ENCODE measurements at places on chromosomes 12 and 14.

- DNase-seq, result no peak
Observed at GRCh38 chr14:65604535-65604934, 192.0 kb downstream of the FUT8 start.

DNA sequence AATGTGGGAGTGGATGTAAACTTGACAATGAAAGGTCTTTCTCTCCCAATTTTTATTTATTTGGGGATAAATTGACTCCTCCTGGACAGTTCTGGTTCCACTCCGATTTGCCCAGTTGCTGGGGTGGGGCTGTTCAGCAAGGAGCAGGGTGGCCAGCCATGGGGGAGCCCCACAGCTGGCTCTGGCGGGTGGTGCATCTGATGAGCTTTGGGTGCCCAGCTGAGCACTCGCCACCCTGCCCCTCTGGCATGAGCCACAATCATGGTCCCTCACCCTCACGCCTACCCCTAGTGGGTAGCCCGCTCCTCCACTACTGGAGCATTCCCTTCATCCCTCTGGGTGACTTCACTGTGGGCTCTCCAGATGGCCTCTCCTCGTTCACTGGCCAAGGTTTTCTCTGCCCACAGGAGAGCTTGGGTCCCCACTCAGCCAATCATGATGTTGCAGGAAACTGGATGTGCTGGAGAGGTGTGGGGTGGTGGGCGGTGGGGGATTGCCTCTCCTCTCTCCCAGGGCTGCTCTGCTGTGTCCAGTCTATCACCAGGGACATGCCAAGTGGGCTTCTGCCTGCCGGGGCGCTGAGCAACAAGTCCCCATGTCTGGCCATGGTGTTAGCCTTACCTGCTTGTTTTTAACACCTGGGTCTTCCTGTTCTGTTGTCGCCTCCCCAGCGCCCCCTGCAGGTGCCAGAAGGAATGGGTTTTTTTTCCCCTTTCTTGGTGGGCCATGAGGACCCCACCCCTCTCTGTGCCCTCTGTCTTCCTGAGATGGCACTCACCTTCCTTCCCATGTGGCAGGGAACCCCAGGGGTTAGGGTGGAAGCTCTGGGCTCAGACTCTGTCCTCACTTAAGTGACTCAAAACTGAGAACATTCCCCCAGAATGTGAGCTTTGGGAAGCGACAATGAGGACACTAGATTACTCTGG, 3.4 kb downstream of the CYP46A1 start:
- DNase-seq, result no peak

- no peak for DNase-seq
Observed at GRCh38 chr12:89857652-89858274, 149.1 kb upstream of the ATP2B1 start.

GRCh38 chr14:65772466-65772865, 359.9 kb downstream of the FUT8 start:
- no peak for DNase-seq

- DNase-seq, result peak; percentile 27
Observed at GRCh38 chr12:93183940-93184671, 193.6 kb upstream of the NUDT4 start.

DNA sequence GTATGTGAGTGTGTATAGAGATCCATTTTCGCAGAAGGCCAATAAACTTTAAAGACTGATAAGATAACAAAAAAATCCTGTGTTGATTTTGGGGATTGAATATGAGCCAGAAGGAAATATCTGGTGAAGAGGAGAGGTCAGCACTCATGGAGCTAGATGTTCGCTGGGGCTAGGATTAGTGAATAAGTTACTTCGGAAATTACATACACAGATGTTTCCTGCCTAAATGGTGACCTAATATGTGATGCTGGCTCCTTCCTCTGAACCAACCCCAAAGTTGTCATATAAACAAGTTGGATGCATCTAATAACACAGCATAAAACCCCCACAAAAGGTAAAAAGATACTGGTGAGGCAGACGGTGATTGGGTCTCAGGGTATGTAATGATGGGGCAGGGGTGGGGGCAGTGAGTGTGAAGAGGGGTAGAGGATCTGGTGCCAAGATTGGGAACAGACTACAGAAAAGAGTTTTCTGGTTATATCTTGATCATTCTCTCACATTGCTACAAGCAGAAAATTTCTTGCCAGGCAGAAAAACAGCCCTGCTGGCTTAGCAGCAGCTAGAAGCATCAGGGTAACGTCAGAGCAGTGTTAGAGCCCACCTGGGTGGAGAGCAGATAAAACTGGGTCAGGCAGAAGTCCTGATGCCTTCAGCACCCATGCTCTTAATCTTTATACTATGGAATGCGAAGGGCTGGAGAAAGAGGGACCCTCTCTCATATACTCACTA, 140.4 kb upstream of the GZMB start:
- no peak for DNase-seq

GRCh38 chr12:120413901-120414695, 23.8 kb upstream of the COX6A1 start:
- no peak for DNase-seq

- DNase-seq, result no peak
Observed at GRCh38 chr12:19227880-19228210, 98.3 kb downstream of the PLEKHA5 start.

DNA sequence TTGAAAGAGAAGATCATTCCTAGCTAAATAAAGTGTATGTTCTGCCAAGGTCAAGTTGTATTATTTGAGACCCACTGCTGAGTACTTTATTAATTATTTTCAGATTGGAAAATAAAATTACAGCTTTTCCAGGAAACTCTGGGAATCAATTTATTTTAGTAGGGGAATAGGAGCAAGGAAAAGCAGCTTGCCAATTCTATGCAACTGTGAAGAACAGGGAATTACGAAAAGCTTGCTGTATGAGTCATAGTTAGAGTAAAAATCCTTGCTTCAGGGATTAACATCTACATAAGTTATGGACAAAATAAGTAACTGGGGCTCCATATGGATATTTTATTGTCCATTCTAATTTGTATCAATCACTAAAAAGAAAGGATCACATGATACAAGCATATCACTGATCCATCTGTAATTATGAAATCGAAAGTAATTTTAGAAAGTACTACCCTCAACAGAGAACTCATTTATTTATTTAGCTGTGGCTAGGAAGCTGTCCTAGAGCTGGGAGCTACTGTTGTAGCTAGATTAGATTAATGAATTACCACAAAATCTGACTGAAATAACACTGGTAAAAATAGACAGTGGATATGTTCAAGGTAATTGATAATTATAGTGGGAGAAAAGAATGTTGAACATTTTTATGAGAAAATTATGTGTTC, 303.5 kb upstream of the NPAS3 start:
- DNase-seq, result no peak

DNA sequence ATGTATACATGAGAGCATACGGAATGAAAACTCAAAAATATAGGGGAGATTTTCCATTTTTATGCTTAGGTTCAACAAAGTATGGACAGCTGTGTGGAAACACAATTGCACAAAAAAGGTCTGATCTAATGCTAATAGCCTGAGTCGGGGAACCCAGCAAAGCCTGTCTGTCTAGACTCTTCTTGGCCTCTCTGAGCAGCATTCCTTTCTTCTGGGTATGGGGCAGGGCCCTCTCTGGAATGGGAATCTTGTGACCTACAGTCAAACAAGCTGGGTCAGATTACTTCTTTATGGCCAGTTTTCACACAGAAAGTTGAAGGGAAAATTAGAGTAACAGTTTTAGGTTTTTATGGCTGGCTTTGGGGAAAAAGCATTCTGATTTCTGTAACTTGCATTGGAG, 534.0 kb upstream of the LMO3 start:
- DNase-seq, result no peak

DNA sequence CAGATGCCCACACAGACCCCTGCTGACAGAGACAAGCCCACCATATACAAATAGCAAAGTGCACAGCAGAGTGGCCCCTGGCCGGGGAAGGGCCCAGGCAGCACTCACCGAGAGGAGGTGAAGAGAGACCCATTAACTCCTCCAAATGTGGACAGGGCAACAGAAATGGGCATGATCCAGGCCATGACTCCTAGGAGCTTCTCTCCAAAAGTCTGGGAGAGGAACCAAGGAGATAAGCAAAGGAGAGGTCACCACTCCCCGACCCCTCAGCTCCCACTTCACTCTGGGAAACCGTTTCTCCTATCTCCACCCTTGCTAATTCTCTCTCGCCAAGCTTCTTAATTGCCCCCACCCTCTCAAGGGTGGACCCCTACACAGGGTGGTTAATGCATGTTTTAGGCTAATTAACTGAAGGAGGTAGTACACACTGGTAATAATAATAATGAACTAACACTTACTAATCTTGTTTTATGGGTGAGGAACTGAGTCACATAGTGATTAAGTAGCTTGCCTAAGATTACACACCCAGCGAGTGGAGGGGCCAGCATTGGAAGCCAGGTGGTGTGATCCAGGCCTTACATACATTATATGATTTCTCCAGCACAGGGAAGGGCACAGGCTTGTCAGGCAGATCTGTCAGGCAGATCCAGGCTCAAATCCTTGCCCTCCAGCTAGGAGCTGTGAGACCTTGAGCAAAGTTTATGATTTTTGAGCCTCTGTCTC, 18.9 kb upstream of the CEBPE start:
- no peak for DNase-seq

DNA sequence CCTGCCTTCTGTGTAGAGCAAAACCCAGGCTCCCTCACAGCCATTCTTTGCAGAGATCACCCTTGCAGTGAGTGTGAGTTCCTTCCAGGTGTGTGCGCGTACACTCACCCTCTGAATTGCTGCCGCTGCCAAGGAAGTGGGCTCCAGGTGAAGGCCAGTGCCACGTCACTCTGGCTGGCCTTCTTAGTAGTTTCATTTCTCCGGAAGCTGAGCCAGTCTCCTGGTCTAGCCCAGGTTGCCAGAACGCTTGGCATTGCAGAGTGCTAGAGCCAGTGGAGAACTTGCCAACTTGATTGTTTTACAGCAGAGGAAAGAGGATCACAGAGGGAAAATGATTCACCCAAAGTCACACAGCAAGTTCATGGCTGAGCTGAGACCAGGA, 11.0 kb downstream of the CBLN3 start:
- DNase-seq, result no peak

DNA sequence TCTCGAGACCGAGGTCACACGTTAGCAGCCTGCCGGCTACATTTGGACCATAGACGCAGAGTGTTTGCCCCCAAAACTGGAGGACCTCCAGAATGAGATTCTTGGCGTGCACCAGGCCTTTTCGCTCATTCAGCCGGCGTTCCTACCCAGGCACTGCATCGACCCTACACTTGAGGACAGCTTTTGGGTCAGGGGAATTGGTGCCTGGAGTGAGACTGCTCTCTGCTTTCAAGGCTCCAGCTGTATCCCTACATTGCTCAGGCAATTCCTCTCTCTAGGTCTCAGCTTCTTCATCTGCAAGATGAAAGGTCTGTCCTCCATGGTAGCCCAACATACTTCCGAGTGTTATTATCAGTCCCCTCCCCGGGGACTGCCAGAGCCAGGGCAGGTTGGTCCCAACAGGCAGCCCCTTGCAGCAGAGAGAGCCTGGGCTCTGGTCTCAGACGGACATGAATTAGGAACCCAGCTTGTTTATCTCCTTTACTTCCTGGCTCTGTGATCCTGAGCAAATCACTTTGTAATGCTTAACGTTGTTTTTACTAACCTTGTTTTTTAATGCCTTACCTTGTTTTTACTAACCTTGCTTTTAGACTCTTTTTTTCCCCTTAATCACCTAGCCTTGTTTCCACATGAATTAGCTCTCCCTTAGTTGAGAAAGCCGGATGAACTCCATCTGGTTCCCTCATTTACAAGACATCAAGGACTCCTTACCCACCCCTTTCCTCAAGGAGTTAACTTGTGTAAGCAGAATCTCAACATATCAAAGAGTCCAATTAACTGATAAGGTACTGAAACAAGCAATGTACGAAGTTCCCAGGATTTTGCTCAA, 892 bp downstream of the TCHP start:
- no peak for DNase-seq

GRCh38 chr12:16857456-16857923, 251.5 kb upstream of the LMO3 start:
- DNase-seq, result no peak

DNA sequence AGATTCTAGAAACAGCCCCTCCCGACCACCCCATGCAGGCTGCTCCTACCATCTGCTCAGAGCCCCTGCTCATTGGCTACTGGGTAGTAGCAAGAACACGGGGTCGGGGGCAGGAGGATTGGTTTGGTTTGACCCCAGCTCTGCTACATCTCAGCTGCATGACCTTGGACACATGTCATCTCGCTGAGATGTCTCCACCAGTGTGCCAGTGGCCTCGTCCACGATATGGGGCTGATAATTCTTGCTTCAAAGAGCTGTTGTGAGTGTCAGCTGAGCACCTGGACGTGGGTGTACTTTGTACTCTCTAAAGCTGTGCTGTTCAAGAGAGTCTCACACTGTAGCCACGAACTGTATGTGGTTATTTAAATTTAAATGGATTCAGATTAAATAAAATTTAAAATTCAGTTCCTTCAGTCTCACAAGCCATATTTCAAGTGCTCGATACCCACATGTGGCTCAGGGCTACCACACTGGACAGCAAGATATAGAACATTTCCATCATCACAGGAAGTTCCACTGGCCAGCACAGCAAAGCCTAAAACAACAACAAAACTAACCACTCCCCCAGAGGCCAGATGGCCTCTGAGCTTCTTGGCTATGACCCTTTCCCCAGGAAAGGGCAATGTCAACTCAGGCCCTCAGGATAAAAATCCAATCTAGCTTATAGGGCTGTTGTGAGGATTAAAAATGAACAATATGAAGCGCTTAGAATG, 18.6 kb downstream of the LTBP2 start:
- no peak for DNase-seq

GRCh38 chr12:64560396-64561301, 49.6 kb upstream of the RASSF3 start:
- DNase-seq, result no peak

DNA sequence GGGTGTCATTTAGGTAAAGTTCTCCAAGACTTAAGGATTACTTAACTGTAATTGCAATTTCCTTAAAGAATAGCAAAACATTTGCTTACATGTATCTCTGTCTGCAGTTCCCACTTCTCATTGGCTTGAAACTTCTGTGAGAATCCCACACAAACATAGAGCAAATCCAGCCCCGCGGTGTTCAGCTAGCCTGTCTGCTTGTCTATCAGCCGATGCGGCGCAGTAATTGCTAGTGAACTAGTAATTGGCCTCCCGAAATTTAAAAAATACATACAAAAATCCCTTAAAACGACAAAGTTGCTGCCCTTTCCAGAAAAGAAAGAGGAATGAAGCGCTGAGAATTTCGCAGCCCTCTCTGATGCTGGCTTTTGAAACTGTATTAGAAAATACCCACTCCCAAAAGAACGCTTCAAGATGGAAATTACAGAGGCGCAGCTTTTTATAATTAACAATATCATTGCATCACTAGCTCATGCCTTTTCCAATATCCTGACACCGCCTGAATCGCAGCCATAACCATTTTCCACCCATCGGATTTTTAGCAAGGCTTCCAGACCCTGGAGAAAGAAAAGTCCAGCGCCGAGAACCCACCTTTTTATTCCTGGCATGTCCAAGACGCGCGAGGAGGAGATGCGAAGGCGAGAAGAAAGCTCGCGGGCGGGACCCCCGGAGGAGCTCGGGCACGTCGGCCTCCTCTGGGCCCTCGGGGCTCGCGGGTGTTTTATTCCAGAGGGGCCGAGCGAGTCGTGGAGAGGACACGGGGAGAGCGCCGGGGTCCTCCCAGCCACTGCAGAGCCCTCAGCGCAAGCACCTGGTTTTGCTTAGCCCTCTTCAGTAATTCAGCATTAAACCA, 646 bp downstream of the FBLN5 start:
- DNase-seq, result no peak

GRCh38 chr12:111788178-111788654, 21.5 kb downstream of the ALDH2 start:
- no peak for DNase-seq
